ENCODE measurements at places on chromosomes 7 and 10.
A peak's percentile ranks its signal among the peaks of the same experiment; 100 is the strongest.

- no peak for DNase-seq
Measured at GRCh38 chr10:102368077-102368476, 27.4 kb upstream of the NFKB2 start.

- no peak for DNase-seq
Measured at GRCh38 chr10:13820964-13821337, 234.2 kb downstream of the PRPF18 start.

DNA sequence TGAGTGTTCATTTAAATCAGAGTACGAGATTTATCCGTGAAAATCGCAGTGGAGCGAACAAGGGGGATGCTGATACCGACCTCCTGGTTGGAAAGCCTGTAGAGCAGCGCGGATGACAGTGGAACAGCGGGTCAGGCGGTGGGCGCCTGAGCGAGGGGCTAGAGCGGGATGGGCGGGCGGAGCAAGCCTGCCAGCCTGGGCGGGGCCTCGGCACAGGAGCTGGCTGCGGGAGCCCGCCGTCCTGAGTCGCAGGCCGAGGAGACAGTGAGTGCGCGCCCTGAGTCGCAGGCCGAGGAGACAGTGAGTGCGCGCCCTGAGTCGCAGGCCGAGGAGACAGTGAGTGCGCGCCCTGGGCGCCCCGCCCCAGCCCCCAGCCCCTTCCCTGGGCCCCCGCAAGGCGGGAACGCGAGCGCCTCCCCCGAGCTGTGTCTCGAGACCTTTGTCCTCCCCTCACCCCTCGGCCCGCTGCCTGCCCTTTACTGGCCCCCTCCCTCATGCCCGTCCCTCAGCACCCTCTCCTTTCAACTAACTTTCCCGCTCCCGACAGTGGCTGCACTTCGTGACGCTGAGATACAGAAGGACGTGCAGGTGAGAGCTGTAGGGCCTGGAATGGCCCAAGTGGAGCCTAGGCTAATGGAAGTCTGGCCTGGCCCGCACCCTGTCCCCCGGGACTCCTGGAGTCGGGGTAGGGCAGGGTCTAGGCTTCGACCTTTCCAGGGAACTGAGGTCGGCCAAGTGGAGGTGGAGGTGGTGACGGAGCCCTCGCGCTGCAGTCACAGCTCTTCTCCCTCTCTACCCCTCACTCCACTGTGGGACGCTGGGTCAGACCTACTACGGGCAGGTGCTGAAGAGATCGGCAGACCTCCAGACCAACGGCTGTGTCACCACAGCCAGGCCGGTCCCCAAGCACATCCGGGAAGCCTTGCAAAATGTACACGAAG lies at the start of gene AS3MT:
AS3MT (plus strand) TSS at position 213 of the 941 bp plus-strand sequence; CDS start at position 336, 123 bp downstream.
- no peak for DNase-seq

DNA sequence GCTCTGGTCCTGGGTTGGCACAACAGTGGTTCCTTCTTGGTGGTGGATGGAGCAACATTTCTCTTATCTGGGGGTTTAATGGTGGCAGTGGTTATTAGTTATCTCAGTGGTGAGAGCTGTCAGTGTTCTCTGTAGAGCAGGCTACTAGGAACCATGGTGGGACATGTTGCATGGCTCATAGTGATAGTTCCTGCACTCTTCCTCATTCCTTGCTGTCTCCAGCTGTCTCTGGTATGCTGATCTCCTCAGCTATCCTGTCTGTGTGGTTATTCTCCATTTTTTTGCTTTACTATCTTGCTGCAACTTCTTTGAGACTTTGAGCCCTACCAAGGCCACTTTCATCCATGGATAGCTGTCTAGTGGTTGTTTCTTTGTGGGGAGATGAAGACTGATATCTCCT lies 44.0 kb downstream of the CCDC7 start:
- no peak for DNase-seq

DNA sequence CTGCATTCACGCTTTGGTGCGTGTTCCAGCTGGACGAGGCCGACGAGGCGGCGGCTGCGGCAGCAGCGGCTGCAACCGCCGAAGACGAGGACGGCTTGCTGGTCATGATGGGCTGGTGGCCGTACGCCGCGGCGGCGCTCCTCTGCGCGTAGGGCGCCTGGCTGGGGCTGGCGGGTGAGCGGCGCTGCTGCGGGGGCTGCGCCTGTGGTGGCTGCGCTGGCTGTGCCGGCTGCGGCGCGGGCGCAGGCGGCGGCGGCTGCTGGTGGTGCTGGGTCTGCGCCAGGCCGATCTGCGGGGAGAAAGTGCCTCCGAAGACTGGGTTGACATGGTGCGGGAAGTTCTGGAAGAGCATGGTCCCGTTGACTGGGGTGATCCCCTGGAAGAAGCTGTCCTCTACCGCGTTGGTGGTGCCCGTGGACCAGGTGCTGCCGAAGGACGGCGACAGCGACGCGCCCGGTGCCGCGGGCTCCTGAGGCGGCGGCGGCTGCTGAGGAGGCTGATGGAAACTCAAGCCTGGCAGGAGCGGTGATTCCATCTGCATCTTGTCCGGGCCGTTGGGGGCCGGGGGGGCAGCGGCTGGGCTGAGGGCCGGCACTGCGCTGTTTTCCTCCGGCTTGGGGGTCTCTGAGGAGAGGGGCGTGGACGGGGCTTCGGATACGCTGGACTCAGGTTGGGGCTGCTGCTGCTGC lies 51.1 kb downstream of the CPEB3 start:
- DNase-seq: no peak

DNA sequence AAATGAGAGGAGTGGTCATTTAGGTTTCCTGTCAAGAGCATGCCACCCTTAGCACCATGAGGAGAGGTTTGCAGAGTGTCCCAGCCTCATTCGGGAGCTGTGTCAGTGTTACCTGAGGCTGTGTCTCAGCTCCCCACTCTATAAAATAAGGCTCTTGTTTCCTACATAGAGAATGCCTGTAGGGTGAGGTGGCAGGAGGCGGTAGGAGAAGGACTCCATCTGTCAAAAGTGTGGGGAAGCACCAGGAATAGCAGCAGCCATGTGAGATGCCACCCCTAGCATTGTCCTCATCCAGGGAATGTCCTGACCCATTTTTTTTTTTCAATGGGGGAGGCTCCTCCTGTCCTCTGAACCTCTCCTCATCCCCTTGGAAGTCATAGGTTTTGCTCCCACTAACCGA lies 451.2 kb downstream of the PLXNA4 start:
- DNase-seq: no peak

DNA sequence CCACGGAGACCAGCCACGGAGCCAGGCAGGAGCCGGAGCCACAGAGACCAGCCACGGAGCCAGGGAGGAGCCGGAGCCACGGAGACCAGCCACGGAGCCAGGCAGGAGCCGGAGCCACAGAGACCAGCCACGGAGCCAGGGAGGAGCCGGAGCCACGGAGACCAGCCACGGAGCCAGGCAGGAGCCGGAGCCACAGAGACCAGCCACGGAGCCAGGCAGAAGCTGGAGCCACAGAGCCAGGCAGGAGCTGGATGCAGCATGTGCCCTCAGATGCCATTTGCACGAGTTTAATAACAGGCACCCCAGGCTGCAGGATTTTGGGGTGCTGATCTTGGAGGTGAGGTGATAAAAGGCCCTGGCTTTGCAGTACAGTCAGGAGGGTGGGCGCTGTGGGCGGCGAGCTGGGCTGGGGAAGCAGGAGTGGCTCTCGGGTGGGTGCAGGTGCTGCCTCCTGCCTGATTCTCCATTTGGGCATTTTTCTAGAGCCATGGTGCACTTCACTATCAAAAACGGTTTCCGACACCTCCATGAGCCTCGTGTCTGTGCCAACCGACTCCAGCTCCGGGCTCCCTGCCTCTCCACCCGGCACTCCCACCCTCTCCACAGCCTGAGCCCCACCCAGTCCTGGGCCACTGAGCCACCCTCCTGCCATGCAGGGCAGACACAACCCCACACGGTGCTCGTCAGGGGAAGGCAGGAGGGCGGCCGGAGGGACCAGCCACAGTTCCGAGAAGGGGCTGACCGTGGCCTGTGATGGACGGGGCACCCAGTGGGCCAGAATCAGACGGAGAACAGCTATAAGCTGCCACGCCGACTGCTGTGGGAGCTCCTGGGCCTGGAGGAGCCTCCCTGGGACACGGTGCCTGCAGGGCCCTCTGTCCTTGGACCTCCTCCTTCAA lies 40.8 kb upstream of the NKX6-2 start:
- DNase-seq: no peak

DNA sequence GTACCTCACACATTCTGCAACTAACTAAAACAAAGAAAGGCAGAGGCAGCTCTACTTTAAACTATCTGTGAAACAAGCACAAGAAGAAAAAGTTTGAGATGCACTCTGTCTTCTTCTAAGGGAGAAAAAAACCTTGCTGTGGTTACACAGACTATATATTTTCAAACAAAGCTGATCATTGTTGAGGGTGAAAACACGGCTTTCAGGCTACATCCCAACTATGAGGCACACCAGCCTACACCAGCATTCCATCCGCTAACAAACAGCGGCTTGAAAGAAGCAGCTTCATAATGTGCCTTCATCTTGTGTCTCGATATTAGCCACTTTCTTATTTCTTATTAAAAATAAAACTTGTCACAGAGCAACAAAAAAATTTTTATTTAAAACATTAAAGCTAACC lies 79.1 kb downstream of the USP6NL start:
- peak; percentile 41 for DNase-seq

- peak; percentile 33 for DNase-seq
Measured at GRCh38 chr7:99928994-99929729, at the start of gene GJC3. TSS of gene GJC3 (minus strand) at chr7:99929620. CDS start at chr7:99929620, 0 bp downstream.

DNA sequence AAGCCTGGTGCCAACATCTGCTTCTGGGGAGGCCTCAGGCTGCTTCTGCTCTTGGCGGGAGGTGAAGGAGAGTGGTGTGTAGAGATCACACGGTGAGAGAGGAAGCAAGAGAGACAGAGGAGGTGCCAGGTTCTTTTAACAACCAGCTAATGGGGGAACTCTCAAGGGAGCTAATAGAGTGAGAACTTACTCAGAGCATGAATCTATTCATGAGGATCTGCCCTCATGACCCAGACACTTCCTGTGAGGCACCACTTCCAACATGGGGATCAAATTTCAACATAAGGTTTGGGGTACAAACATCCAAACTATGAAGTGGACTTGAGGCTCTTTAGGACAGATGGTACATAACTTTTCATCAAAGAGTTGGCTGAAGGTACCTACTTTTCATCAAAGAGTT lies 5.1 kb upstream of the ZNF32 start:
- no peak for DNase-seq

DNA sequence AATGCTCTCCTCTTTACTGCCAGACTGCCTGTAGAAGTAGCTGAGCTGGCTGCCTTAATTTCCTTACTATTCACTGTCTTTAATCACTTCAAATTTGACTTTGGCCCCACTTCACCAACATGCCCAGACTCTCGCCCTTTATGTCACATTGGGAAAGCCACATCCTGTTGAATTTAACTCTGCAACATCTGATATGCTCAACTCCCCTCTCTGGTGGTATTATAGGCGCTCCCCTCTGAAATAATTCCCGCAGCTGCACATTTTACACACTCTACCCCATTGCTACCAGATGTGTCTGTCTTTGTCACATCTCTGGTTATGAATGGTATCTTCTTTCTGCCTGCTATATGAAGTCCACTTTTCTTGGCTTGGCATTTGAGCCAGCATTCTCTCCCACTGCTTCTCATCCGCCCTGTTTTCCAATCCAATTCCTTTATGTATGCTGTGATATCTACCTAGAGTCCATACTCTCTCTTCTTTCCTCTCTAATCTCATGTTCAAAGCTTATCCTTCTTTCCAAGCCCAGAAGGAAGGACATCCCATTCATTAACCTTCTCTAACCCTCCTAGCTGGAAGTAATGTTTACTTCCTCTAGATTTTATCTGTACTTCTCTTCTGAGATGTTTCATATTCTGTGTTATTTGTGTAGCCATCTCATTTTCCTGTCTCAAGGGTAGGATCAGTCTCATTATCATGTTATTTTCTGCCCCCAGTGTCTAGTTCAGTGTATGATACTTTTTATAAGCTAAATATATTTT lies 134.5 kb downstream of the ST7 start:
- no peak for DNase-seq

DNA sequence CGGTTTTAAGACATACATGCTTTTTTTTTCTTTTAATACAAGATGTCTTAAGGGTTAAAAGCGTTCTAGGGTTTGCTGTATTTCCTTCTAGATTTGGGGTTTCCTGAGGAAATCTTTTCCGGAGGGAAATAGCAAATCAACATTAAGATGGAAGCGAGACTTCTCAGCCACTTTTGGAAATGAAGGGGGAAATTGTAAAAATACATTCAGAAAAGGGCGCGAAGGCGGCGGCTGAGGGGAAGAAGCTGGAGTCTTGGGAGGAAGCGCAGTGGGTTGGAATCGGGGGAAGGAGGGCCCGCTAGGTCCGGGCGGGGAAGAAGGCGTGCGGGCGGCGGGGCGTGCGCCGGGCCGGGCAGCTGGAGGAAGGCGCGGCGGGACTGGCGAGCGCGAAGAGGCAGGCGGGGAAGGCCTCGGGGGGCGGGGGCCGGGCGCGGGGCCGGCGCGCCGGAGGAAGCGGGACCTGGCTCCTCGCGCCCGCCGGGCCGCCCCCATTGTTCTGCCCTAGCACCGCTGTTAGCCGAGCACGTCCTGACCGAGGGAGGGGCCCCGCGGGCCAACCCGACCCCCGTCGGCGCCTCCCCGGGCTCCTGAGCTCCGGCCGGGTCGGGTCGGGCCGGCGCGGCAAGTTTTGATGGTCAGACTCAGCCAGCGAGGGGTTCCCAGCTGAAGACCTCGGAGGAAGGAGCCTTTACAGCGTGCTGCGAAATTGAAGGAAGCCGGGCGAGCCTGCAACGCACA lies 1.5 kb upstream of the SKIDA1 start:
- DNase-seq: peak; percentile 76

DNA sequence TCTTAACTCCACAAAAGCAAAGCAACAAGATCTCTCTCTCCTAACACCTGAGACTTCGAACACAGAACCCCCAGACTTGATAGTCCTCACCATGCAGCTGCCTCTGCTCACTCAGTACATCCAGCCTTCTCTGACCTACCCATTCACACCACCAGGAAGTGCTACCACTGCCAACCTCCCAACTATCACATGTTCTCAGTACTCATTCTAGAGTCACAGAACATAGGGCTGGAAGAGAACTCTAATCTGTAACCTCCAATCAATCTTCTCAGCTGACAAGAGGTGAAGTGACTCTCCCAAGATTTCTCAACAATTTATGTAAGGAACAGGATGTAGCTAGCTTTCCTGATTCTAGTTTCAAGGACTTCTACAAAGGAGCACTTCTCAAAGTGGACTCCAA lies 3.8 kb downstream of the NUDCD3 start:
- DNase-seq: no peak

DNA sequence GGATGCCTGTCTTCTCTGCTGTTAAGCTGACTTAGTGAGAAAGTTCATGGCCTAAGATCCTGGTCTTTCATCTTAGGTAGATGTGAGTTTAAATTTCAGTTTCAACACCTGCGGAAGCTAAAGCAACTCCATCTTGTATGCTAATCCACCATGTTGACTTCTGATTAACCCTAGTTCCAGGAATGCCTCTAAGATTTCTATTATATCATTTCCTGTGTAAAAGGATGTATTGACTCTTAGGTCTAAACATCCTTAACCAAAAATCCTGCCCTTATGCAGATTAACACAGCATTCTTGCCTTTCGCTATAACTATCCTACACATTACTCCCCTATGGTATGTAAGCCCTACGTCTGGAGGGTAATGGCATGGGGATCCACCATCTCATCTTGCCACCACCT lies 94.4 kb upstream of the CCDC6 start:
- no peak for DNase-seq

GRCh38 chr10:128064108-128064969 lies 61.9 kb downstream of the MKI67 start:
- peak; percentile 74 for DNase-seq

- no peak for DNase-seq
Measured at GRCh38 chr7:17037356-17037755, 155.6 kb upstream of the AGR3 start.

- DNase-seq: no peak
Measured at GRCh38 chr7:22204312-22204711, 152.6 kb downstream of the RAPGEF5 start.

Data from astrocyte of the spinal cord (primary cell).